MCF 10A (cell line): ENCODE measurements at places on chromosomes 11 and 22. TPM values are rescaled to one million over a fixed set of nuclear protein-coding genes. Genes with fewer than 3 reads are reported as not detected.
A peak's percentile ranks its signal among the peaks of the same experiment; 100 is the strongest.

DNA sequence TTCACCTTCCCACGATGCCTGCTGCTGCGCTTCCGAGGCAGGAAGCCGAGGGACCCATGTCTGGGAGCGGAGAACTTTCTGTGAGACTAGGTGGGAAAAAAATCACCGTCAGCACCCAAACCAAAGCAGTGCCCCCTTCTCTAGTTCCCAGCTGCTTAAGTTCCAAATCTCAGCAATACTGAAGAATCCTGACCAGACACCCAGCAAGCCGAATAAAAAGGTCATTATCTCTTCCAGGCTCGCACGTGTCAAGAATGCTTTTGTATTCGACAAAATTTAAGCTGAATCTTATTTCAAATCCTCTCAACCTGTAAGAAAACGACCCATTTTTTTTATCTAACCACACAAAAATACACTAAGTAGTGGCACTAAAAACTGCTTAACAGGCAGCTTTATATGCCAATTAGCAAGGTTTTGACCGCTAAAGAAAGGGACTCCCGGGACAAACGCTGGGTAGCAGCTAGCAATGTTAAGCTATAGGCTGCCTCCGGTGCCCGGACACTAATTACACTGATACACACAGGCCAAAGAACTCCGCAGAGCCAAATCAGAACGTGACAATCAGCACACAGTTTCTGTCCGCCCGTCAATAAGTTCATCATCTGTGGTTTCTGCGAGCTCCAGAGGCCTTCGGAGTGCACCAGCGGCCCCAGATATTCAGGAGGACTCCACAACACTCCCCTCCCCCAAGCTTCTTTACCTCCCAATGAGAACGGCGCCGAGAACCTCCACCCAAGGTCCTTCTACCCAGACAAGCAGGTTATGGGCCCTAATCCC, 728 bp downstream of the RPL3 start:
- H3K4me1 ChIP-seq, result peaks cover 15% of the 10 kb centered on the region
- no peaks in the 10 kb centered on the region for H3K27me3 ChIP-seq
- no peak for DNase-seq
- H3K36me3 ChIP-seq, result peaks cover 69% of the 10 kb centered on the region
- peak overlapping the region; percentile 99 for H3K4me3 ChIP-seq

- DNase-seq, result no peak
- no peaks in the 10 kb centered on the region for H3K36me3 ChIP-seq
- H3K4me1 ChIP-seq, result no peaks in the 10 kb centered on the region
- H3K4me3 ChIP-seq, result no peak overlapping the region
- H3K27me3 ChIP-seq, result peaks cover 24% of the 10 kb centered on the region
- H3K27ac ChIP-seq, result no peak overlapping the region
These were observed 10.6 kb downstream of the TMPRSS13 start for GRCh38 chr11:117918366-117919255.

- no peaks in the 10 kb centered on the region for H3K27me3 ChIP-seq
- H3K4me3 ChIP-seq, result no peak overlapping the region
- no peak for DNase-seq
- no peaks in the 10 kb centered on the region for H3K4me1 ChIP-seq
These were observed 46.5 kb downstream of the CERK start for GRCh38 chr22:46691571-46691970.

DPP3 gene
- total RNA-seq, result 34.4 and 40.9 TPM in 2 replicates

GRCh38 chr11:131471976-131472375, 101.6 kb downstream of the NTM start:
- no peaks in the 10 kb centered on the region for H3K27me3 ChIP-seq
- no peaks in the 10 kb centered on the region for H3K36me3 ChIP-seq
- no peak for DNase-seq
- H3K27ac ChIP-seq, result no peak overlapping the region

DNA sequence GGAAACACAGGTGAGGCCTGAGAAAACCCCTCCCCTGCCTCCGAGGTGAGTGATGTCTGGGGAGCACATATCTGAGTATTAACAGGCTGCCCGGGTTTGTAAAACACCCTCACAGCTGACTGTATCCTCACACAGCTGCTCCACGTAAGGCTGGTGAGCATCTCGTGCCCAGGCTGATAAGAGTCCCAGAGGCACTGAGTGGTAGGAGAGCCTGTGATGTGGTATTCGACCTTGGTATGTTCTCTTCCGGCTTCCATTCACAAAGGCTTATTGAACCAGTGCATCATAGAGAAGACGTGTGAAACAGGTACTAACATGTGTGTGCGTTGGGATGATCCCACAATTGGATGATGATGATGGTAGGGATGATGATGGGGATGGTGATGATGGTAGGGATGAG, 71.7 kb downstream of the RASSF10 start:
- no peak overlapping the region for H3K4me3 ChIP-seq
- peaks cover 5% of the 10 kb centered on the region for H3K36me3 ChIP-seq
- peaks cover 5% of the 10 kb centered on the region for H3K4me1 ChIP-seq
- DNase-seq, result no peak

DRICH1 gene
- not detected in 2 replicates for total RNA-seq

LGR4 gene
- total RNA-seq, result 14.2 and 14.8 TPM in 2 replicates

BACE1-AS gene
- 6.9 and 8.8 TPM in 2 replicates for total RNA-seq

MMP3 gene
- 0.19 TPM in 1 of 2 replicates, not detected in the other for total RNA-seq

OR8K1 gene
- not detected in 2 replicates for total RNA-seq

DNA sequence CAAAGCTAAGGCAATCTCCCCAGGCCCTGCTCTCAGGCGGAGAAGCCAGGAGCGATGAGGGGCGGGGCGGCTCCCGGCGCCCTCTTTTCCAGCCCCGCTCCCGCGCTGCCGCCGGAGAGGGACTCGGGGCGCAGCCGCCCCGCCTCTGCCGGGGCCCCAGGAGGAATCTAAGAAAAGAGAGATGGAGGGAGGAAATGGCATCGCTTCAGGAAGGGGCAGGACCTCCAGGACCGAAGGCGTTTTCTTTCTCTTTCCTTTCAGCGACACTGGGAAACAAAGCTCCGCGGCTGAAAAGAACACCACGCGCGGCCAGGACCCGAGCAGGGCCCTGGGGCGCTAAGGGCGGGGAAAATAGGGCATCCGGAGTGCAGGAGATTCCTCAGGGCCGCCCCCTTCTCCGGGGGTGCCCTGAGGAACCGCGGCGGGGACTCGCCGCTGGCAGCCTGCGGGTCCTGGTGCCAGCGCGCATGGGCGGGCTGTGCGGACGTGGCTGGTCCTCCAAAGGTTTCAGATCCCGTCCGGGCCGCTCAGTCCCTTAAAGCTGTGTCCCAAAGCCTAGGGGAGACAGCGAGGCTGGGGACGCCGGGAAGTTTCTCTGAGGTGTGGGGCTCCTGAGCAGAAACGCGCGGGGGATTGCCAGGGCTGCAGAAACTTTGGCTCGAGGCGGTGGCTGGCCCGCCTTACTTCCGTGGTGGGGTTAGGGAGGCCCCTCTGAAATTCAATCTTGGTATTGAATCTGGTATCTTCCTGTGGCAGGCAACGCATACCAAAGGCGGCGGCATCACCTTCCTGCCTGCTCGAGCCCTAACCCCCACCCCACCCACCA, 2.8 kb upstream of the BSX start:
- H3K4me1 ChIP-seq, result no peaks in the 10 kb centered on the region
- no peaks in the 10 kb centered on the region for H3K36me3 ChIP-seq
- no peak overlapping the region for H3K27ac ChIP-seq
- no peak for DNase-seq

BACE1 gene
- total RNA-seq, result 15.8 and 18.1 TPM in 2 replicates

DNA sequence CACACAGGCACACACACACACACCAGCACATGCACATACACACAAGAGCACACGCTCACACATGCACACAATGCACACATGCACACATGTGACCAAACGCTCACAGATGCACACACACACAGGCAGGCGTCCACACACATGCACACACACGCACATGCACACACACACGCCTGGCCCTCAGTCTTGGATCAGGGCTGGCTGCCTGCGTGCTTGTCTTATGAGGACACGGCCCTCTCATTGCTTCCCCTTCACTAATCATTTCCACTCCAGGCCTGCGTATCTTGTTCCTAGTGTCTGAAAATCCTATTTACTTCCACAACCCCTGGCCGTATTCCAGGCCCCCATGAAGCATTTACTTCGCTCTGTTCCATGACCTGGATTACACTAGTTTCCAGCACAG, 740.5 kb downstream of the BRD1 start:
- no peak overlapping the region for H3K27ac ChIP-seq
- no peaks in the 10 kb centered on the region for H3K36me3 ChIP-seq
- no peaks in the 10 kb centered on the region for H3K4me1 ChIP-seq
- no peak overlapping the region for H3K4me3 ChIP-seq

- no peak overlapping the region for H3K27ac ChIP-seq
- H3K27me3 ChIP-seq, result no peaks in the 10 kb centered on the region
- no peak for DNase-seq
- no peak overlapping the region for H3K4me3 ChIP-seq
These were observed 19.0 kb downstream of the RNF214 start for GRCh38 chr11:117251506-117251905.

SLCO2B1 gene
- total RNA-seq, result not detected in 2 replicates

SFI1 gene
- total RNA-seq, result 34.6 and 36.2 TPM in 2 replicates

DNA sequence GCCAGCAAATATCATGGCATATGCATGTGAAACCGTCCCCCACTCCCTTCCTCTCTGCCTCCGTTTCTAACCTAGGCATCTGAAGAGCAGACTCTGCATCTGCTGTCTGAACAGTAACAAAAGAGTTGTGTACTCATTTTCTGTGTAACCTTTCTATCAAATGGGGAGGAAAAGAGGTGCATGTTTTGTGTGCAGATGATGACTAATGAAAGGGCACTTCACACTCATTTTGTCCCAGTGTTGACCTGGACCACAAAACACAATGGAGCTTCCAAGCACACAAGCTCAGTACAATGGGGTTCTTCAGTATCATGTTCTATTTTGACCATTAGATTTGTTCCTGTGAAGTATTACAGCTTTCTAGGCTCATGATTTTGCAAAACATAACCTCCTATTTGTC, 13.0 kb downstream of the JHY start:
- no peak overlapping the region for H3K27ac ChIP-seq
- DNase-seq, result no peak
- peaks cover 6% of the 10 kb centered on the region for H3K4me1 ChIP-seq
- no peaks in the 10 kb centered on the region for H3K27me3 ChIP-seq

LINC01488 gene
- not detected in 2 replicates for total RNA-seq
